T-helper 2 cell (primary cell): ENCODE measurements at places on chromosomes 12 and 14.

- no peak for DNase-seq
These were observed 196.9 kb downstream of the GRIN2B start for GRCh38 chr12:13784504-13784903.

- DNase-seq, result no peak
These were observed 154.4 kb downstream of the RPAP3 start for GRCh38 chr12:47551426-47551851.

DNA sequence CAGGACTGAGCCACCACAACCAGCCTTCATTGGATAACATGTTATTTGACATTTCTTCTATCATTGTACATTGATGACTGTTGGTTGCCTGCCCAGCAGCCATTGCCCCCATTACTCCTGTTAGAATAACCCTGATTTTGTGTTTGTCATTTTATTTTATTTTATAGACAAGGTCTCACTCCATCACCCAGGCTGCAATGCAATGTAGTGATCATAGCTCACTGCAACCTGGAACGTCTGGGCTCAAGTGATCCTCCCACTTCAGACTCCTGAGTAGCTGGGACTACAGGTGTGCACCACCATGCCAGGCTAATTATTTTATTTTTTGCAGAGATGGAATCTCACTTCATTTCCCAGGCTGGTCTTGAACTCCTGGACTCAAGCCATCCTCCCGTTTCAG, 33.2 kb upstream of the LTA4H start:
- no peak for DNase-seq

GRCh38 chr12:5200278-5201087, 156.8 kb downstream of the KCNA5 start:
- DNase-seq, result no peak

- no peak for DNase-seq
These were observed 5.6 kb downstream of the TCTN1 start for GRCh38 chr12:110619534-110619953.

- no peak for DNase-seq
These were observed 33.5 kb downstream of the FMNL3 start for GRCh38 chr12:49673446-49674317.

- no peak for DNase-seq
These were observed 22.9 kb upstream of the CTDSP2 start for GRCh38 chr12:57869298-57869926.

GRCh38 chr14:81521356-81521755, 12.3 kb downstream of the SEL1L start:
- DNase-seq, result no peak

DNA sequence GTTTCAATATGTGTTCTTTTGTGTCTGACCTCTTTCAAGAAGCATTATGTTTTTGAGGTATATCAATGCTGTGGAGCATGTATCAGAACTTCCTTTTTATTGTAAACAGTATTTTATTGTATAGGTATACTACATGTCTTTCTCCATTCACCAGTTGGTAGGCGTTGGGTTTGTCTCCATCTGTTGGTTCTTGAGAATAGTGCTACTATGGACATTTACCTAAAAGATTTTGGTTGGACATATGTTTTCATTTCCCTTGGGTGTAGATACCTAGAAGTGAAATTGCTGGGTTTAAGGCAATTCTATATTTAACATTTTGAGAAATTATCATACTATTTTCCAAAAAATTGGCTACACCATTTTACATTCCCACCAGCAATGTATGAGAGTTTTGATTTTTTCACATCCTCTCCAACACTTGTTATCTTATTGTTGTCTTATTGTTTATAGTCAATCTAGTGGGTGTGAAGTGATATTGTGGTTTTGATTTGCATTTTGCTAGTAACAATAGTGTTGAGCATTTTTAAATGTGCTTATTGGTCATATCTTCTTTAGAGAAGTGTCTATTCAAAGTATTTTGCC, 409.2 kb downstream of the IPO8 start:
- no peak for DNase-seq

DNA sequence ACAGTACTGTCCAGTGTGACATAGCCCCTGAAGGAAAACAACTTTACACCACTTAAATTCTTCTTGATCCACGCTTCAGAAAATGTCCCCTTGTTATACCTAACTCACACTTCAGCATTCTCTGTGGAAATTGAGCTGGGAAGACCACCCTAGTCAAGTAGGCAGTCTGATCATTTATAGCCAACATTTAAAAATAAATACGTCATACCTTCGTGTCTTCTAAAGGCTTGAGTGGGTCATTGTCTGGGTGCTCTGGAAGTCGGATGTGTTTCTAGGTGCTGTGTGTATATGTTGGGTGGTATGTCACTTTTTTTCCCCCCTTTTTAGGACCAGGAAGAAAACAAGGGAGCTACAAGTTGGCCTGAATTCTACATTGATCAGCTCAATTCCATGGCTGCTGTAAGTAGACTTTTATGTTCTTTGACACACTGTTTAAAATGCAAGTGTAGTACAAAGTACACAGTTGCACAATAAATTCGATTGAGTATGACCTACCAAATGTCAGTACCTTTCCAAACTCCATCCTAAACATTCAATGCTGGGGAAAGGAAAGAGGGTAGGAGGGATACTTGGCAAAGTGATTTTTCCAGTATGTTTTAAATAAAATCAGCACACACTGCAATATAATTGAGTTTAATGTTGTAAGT, 126.6 kb downstream of the DAAM1 start:
- no peak for DNase-seq

DNA sequence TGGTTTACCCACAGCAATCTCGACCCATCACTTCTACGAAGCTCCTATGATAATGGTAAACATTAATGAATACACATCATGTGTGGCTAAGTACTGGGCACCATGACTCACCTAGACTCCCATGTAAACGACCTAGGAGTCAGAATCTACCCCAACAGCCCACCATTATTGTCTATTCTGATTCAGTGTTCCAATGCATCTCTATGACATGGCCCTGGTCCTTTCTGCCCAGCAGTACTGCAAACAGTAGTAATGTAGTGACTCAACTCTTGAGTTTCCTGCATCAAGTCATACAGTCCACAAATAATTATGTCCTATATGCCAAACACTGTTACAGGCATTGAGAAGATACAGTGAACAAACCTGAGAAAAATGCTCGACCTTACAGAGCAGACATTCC, 14.6 kb downstream of the GTF2A1 start:
- DNase-seq, result no peak

DNA sequence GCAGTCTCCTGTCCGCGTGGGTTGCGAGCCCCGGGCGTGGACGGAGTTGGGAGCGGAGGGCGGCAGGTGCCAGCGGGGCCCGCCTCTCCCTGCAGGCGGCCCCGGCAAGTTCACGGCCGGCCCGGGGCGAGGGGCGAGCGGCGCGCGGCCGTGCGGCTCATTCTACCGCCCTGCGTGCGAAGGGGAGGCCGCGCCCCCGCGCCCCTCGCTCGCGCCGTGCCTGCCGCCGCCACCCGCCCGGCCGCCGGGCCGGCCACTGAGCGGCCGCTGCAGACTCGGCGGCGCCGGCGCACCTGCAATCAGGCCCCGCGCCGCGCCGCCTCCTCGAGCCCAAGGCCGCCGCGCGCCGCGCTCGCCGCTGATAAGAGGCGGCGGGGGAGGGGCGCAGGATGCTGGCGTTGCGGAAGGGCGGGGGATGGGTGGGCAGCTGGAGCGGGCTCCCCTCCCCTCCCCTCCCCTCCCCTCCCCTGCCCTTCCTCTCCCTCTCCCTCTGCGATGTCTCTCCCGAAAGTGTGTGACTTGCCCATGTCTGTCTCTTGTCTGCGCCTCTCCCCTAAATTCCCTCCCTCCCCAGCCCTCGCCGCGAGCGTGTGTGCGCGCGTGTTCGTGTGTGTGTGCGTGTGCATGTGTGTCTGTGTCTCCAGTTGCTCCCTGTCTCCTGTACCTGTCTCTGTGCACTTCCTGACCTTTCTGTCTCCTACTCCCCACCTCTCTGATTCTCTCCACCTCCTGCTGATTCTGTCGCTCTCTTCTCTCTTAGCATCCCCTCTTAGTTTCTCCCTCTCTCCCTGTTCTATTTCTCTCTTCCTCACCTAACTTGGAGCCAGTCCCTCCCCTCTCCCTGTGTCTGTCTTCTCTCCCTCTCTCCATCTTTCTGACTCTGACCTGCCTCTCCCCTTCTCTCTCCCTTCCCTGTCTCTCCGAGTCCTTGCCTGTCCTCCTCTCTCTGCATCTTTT, 768.1 kb upstream of the TBX3 start:
- no peak for DNase-seq

DNA sequence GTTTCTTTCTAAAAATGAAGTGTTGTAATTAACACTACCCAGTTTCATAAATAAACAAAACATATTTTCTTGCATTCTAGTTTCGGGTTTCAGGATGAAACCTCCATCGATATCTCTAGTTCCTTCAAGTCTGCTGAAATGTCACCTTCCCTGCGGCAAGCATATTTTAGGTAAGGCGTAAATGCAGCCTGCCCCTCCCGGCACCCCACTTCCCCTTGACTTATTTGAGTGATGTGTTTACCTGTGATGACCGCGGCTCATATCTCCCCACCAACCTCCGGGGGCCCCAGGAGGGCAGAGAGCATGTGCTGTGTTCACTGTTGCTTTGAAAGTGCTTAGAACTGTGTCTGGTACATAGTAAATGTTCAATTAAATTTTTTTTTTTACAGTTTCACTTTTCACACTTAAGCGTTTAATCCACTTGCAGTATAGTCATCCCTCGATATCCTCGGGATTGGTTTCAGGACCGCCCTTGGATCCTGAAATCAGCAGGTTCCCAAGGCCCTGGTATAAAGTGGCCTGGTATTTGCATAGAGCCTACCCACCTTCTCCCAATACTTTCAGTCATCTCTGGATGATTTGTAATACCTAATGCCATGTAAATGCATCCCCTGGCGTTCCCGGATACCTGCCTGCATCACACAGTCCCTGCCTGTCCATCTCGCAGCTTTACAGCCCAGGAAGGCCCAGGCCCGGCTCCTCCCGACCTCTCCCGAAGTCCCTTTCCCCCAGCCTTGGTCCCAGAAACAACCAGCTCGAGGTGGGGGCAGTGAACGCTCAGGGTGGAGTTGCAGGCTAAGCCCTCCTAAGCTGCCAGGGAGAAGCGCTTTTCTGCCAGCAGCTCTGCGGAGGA, 40.2 kb upstream of the FBRSL1 start:
- DNase-seq, result no peak

- DNase-seq, result no peak
These were observed 95.9 kb upstream of the CDKN3 start for GRCh38 chr14:54300881-54301280.

- no peak for DNase-seq
These were observed 20.3 kb downstream of the MMAB start for GRCh38 chr12:109552971-109553370.

DNA sequence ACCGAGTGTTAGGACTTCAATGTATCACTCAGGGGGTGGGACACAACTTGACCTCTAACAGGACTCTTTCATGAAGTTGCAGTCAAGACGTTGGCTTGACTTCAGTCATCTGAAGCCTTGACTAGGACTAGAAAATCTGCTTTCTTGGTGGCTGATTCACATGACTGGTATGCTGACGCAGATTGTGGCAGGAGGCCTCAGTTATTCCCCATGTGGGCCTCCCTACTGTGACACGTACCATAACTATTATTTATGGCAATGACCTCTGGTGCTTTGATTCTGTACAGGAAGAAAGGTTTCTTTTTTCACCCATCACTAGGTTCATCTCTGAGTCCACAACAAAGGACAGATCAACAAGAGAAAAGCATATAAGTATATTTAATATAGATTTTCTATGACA, 270.4 kb downstream of the NEDD1 start:
- DNase-seq, result no peak

- no peak for DNase-seq
These were observed 8.3 kb upstream of the STAC3 start for GRCh38 chr12:57258977-57259970.
